A673 (cell line): ENCODE measurements at places on chromosomes 7 and 10.

GRCh38 chr7:94247970-94248369, 146.7 kb upstream of the COL1A2 start:
- DNase-seq: no peak

- no peak for DNase-seq
Observed at GRCh38 chr7:154171422-154171821, 119.2 kb downstream of the DPP6 start.

GRCh38 chr10:71965623-71966022, 1.4 kb downstream of the CHST3 start:
- DNase-seq: no peak

DNA sequence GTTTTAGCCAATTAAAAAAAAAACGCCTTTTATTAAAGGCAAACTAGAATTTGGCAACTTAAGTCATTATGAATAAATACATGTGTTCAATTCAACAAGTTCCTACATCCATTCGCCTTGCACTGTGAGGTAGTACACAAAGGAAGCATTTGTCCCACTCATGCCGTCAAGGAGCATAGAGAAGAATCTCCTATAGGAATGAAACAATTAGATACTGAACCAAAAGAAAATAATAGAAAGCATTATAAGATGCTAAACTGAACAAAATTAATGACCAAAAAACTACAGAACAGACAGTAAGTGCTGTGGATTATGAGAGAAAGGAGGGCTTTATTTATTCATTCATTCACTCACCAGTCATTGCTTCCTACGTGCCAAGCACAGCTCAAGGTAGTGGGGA, 42.2 kb downstream of the SNX13 start:
- no peak for DNase-seq

- no peak for DNase-seq
Observed at GRCh38 chr7:26664274-26664673, 200.1 kb downstream of the SKAP2 start.

DNA sequence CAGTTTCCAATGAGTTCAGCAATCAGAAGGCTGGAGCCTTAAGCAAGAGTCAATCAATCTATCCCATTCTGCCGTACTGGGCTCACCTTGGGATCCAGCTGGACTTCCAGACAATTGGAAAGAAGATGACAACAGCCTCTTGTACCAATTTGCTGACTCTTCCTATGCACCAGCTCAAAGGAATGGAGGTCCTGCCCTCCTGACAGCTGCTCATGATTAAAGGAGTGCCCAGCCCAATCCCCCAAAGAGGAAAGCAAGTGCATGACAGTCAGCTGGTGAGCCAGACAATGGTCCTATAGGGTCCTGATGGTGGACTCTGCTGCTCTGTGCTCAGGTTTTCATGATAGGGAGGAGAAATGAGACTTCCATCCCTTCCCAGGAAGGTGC, 25.1 kb downstream of the VSTM4 start:
- DNase-seq: no peak

- DNase-seq: no peak
Observed at GRCh38 chr10:49152037-49152436, 18.2 kb upstream of the FAM170B start.

DNA sequence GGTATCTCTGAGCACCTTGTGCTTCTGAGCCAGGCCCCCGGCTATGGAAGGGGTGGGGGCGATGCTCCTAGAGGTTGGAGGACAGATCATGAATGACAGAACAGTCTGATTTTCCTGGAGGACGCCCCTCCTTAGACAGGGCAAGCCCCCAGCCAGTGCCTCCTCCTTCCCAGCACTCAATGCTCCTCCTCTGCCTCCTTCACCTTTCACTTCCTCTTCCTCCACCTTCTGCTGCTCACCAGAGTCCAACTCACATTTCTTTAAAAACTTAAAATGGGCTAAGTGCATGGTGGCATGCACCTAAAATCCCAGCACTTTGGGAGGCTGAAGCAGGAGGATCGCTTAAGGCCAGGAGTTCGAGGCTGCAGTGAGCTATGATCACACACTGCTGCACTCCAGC, 71.1 kb upstream of the CUX1 start:
- DNase-seq: no peak

GRCh38 chr7:69839782-69840181, 241.5 kb downstream of the AUTS2 start:
- no peak for DNase-seq

DNA sequence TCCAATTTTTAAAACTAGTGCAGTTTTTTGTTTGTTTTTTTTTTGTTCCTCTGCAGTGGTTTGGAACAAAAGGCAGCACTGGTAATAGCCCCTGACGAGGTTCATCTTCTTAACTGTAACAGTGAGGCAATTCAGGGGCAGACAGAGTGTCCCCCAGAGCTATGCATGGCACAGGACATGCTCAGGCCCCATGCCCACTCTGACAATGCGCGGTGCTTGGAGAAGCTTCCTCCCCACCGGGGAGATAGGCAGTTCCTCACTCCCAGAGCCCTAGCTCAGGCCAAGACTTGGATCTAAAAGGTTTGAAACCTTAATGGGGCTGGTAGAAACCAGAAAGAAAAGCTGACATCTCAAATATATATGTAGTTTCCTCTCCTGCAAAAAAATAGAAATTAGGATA, 17.9 kb upstream of the MPP7 start:
- DNase-seq: no peak

DNA sequence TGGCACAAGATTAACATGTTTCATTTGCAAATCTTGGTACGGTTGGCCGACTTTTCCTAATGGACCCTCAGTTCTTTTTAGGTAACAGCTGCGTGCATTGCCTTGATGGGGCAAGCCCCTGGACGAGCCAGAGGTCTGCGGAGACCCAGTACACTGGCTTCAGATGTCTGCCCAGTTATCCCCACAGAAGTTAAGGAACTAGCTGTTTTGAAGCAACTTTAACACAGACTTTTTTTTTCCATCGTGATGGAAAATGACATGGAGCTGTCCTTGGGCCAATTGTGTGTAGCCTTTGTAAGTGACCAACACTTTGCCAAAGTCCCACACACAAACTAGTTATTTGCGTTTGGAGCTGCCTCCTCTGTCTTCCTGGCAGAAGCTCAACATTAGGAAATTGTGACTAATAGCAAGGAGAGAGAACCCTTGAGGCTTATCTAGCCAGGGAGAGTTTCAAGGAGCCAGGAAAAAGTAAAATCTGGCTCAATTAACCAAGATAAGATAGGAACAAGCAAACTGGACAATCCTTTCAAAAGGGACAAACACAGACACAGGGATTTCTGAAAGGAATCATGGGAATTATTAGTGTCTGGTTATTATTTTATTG, 99.6 kb upstream of the BMPER start:
- no peak for DNase-seq

- no peak for DNase-seq
Observed at GRCh38 chr7:129222064-129222463, 2.8 kb upstream of the AHCYL2 start.

DNA sequence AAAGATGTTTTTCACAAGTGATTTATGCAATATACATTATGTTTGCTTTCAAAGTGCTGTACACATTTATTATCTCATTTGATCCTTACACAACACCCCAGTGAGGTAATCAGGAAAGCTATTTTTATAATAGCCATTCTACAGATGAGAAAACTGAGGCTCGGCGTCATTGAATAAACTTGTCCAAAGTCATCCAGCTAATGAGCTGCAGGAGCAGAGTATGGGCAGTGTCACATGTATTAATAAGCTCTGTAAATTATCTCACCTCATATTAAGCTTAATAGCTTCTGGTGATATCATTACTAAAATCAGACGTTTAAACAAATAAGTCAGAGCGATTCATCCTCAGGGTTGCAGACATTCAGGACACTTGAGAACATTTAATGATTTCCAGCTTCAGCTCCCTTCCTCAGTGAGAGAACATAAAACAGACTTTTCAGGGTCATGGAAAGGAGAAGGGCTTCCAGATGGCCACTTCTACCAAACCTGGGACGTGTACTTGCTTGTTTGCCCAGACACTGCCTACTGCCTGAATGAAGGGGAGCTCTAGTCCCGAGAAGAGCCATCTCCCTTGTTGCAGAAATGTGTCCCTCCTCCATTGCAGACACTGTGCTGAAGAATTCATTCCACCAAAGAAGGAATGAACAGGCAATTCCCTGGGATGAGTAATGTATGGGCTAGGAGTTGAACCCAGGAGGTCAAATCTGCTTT, 20.5 kb upstream of the FZD1 start:
- no peak for DNase-seq

- DNase-seq: no peak
Observed at GRCh38 chr7:4242706-4243105, 439.4 kb upstream of the FOXK1 start.

DNA sequence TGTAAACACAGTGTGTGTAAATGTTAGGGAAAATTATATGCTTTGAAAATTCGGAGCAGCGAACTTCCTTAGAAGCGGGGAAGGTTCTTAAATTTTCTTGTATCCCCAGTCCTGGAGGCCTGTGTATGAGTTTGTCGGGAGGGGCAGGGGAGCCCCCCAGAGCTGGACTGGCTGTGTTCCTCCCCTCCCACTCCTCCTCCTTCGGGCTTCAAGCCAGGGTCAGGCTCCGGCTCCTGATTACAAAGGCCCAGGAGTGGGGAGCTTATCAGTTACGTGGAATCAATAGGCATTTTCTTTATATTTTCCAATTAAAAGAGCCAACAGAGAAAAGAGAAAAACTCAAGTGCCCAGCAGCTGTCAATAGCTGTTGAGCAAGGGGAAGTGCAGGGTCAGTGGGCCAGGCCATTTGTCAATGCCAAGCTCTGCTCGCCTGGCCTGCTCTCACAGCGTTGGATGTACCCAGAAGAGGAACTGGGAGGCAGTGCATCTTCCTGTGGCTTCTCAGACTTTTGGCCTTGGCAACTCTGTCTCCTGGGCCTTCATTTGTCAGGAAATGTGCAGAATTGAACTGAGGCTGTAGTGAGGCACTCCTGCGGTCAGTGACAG, 156.9 kb upstream of the PCBD1 start:
- no peak for DNase-seq

- DNase-seq: peak; percentile 61
Observed at GRCh38 chr7:105454095-105454747, 65.5 kb upstream of the SRPK2 start.

DNA sequence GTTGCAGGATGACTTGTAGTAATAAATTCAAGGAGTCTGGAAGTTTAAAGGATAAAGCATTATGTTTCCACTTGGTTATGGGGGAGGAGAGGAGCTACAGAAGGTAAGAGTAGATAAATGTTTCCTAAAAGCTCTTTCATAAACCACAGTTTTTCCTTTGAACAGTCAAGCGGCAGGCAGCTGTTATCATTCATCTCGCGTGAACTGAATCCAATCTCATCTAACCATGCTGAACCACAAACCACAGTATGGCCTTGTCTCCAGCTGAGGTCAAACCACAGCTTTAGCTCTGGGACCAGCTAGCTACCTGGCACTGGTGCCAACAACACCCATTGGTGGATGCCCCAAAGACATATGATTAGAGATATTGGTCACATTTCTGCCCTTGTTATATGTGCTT, 63.3 kb downstream of the NOC3L start:
- DNase-seq: no peak

- DNase-seq: no peak
Observed at GRCh38 chr7:44673324-44673723, 66.9 kb downstream of the OGDH start.
